ENCODE measurements at places on chromosomes 2 and 18.
A peak's percentile ranks its signal among the peaks of the same experiment; 100 is the strongest.

DNA sequence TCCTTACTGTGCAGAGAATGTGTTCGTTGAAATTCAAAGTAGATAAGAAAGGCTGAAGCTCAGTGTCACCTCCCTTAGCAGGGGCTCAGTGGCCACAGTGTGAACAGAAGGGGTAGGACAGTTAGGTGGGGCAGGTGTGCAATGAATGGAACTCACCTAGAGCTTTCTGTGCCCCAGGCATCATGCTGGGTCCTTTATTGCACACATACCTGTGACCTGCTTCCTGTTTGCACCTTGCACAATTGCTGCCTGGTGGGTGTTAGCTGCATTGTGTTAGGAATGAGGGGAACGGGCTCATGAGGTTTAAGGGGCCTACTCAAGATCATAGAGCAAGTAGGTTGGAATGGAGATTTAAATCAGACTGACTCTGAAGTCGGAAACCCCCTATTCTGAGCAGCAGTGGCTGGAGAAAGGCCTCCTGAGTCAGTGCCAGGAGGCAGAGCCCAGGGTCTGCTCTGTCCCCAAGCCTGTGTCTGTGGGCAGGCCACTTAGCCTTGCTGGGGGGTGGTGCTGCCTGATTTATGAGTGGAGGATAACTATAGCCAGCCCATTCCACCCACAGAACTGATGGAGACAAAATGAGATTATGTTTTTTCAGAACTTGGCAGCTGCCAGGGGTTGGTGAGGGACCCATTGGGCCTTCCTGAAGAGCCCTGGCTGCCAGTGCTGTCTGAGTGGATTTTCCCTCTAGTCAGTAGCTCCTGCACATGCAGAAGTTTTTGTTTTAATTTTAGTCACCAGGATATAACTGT, 76.2 kb downstream of the NPAS2 start:
- DNase-seq = no peak

- no peak for DNase-seq
These were observed 57.3 kb downstream of the THNSL2 start for GRCh38 chr2:88227446-88227845.

- DNase-seq = no peak
These were observed 239.7 kb downstream of the ATAD2B start for GRCh38 chr2:23687214-23687613.

DNA sequence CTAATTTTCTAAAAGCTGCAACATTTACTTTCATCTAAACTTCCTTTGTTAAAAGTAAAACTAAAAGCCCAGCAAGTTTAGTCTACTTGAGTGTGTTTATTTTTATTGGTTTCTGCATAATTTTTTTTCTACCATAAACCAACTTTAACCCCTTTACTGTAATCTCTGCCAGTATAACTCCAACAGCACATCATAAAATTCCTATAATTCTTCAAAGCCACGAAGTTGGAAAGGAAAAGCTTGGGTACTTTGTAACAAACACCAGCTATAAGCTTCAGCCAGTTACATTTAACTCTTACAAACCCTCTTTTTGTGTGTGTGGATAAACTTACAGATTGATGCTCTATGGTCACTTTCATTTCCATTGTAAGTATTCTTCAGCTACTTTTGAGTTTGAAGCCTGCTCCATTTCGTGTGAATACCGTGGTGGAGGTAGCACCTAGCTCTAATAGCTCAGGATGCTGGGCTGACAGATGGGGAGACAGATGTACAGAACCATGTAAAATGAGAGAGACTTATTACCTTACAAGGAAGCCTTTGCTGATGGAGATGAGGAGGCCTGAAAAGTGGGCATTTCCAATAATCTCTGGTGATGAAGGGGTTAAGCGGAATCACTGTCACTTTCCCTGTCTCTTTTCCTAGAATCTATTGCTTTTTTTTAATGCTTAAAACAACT, 42.5 kb downstream of the ZEB2 start:
- DNase-seq = no peak

- DNase-seq = no peak
These were observed 14.1 kb downstream of the SLC66A3 start for GRCh38 chr2:11169333-11169732.

GRCh38 chr18:12282442-12283039, 25.5 kb upstream of the TUBB6 start:
- no peak for DNase-seq

DNA sequence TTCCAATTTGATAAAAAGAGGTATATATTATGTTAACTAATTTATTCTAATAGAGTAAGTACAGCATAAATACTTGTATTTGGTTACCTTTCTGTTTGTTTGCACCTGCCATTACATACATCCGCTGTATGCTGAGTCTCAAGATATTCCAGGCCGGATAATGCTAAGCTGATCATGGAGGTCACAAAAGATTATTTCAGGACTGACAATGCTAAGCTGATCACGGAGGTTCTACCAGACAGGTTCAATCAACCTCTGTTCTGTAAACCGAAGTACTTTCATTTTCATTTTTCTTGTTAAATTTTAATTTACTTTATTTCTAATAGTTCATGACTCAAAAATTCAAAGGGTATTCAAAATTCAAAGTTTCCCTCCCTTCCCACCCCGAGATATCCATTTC, 31.1 kb downstream of the PNO1 start:
- no peak for DNase-seq

DNA sequence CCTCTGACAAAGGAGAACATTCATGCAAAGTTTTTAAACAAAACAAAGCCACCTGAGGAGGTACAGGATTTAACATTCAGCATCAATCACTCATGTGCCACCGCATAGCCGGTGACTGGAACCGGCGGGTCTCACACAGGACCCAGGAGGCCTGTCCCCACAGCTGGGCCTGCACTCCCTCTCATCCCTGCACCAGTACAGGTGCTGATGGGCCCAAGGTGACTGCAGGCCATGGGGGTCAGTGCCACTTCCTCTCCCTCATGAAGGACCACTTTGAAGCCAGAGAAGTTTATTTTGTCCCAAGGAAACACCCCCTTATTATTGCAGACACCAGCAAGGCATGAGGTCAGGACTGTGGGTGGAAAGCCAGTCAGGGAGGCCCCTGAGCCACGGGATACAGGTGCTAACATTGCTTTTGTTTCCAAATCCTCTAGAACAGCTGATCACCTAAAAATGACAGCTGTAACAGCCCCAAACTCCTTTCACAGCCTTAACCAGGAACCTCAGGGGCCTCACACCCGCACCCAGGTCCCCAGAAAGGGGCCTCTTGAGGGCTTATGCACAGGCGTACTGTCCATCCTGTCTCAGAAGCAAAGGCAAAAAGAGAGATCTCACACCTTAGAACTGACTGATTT, 14.0 kb downstream of the PARD6G start:
- DNase-seq = no peak

DNA sequence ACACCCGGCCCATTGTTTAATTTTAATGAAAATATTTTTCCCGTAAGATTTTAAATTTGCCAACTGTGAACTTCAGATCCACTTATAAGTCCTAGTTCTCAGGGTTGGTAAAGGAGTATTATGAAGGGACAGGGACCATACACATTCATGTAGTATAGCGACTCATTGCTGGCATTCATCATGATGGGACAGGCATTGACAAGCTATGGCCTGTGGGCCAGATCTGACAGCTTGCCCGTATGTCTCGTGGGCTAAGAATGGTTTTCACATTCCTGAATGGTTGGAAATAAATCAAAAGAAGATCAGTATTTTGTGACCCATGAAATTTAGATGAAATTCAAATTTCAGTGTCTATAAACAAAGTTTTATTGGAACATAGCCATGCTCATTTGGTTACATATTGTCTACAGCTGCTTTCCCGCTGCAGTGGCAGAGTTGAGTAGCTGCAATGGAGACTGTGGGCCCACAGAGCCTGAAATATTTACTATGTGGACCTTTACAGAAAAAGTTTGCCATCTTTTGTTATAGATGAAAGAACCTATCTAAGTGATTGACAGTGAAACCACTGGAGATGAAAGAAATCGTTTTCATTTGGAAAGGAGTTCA, 4.1 kb downstream of the RAPGEF4 start:
- DNase-seq = no peak

DNA sequence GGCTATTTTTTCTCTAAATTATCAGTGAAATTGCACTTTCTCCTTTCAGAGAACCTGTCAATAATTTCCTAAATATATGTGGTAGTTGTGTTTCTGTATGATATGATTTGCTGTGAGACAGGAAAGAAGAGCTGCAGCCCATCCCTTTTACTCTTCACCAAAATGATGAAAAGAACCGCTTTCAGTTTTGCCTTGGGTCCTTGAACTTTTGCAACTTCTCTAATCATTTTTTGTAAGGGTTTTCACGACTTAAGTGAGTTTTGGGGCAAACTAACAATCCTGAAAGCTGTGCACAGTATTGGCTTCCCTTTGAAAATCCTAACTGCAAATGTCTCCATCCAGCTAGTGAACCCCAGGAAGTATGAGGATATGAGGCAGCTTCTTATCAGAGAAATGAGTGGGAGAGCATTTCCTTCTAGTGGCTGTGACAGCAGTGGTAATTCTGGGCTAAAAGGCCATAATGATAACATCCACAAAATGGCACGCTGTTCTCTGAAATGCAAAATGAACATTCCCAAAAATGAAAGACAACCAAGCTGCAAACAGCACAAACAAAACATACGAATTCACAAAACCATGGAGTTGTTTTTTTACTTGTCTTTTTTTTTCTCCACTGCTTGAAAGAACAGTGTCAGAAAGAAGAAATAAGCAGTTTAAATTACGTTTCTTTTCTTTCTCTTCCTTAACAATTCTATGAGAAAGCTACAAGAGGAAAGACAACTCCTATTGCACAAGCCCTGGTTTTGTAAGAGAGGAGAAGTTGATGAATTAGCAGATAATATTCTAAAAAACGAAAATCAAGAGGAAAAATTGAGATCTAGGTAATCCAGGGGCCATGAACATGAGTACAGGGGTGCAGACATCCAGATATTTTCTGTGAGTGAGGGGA, 1291.6 kb upstream of the ZEB2 start:
- no peak for DNase-seq

GRCh38 chr18:13077473-13077872, 86.3 kb downstream of the CEP192 start:
- DNase-seq = no peak

DNA sequence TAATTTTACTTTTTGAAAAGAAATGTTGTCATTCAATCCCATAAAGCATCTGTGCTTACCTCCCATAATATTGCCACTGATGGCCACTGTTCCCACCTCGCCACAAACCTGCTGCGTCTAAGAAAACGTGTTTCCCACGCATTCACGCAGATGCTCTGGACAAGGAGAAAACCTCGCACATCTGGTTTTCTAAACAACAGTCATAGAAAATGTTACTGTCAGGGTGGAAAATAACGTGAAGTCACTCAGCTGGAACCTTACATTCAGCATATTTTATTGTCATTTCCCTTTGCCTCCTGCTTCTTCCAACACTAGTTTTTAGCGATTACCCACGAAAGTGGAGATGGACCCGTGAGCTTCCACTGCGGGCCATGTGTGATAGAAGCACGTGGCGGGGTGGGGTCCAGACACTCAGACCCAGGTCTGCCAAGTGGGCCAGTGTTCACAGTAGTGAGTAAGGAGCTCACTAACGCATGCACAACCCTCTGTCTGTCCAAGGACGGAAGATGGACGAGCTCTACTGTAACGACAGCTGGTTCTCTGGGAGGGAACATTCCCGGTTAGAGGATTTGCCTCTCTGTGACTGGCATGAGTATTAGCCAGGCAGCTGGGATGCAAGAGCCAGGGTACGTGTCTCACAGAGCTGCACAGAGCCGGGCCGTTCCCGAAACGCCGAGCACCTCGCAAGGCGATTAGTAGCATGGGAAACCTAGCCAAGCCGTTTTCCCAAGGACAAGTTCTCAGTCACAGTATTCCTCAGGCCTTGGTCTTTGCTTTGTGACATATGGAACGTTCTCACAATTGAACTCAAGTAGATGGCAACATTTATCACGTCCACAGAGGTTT, 94.5 kb downstream of the MTCL1 start:
- no peak for DNase-seq

DNA sequence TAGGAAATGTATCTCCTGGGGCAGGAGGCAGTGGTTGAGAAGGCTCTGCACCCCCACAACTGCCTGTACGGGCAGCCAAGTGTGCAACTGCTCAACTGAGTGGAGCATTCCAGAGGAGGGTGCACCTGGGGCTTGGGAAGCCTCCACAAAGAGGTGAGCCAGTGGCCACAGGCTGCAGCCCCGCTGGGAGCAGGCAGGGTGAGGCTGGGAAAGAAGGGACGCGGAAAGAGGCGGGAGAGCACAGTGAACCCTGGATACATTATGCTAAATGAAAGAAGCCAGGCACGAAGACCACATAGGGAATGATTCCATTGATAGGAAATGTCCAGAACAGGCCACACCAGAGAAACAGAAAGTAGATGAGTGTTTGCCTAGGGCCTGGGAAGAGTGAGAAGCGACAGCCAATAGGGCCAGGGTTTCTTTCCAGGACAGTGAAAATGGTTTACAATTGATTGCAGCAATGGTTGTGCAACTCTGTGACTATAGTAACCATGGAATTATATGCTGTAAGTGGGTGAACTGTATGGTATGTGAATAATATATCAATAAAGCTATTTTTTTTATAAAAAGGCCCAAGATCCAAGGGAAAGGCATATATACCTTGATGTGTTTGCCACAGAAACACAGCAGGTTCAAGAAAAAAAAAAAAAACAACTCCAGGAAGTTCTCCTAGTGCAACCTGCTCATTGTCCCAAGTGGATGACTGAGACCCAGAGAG, 82.4 kb downstream of the DDX1 start:
- DNase-seq = no peak

GRCh38 chr2:229118927-229119326, 152.2 kb downstream of the PID1 start:
- no peak for DNase-seq

- no peak for DNase-seq
These were observed 65.6 kb downstream of the ZFP36L2 start for GRCh38 chr2:43160778-43161177.

- DNase-seq = no peak
These were observed 189.1 kb downstream of the FSHR start for GRCh38 chr2:48965204-48965603.

GRCh38 chr2:172465417-172466334, 38.3 kb downstream of the ITGA6 start:
- peak; percentile 50 for DNase-seq

DNA sequence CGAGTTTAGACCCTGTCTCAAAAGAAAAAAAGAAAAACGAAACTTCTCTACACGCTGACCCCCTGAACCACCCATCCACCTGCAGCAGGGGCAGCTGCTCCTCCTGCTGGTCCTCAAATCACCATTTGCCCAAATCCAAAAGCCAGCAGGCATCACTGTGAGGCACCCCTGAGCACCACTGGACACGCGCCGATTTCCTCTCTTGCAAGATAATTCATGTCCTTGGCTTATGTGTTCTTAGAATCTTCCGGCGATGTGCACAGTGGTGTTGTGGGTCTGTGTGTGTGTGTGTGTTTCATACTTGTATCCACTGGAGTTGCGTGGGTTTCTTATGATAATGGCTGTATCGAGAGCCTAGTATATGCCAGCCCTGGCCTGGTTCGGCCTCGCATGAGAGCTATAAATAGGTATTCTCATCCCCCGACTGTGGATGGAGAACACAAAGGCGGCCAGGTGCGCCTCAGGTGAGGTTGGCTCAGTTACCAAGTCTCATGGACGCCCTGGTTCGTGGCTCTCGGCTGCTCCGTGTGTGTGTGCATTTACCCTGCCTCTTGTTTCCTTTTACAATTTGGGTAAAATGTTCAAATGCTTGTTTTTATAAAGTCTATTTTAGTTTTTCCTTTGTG, 235.5 kb downstream of the HDAC4 start:
- DNase-seq = no peak

GRCh38 chr2:16482460-16482859, 183.2 kb downstream of the CYRIA start:
- no peak for DNase-seq
